Stimulated activated CD8-positive, alpha-beta memory T cell treated with anti-CD3 and anti-CD28 coated beads, Interleukin-12 subunit alpha, Interleukin-12 subunit beta, amount 100 ng/mL, for 4 hours (primary cell): ENCODE measurements at places on chromosomes 11 and 22.

DNA sequence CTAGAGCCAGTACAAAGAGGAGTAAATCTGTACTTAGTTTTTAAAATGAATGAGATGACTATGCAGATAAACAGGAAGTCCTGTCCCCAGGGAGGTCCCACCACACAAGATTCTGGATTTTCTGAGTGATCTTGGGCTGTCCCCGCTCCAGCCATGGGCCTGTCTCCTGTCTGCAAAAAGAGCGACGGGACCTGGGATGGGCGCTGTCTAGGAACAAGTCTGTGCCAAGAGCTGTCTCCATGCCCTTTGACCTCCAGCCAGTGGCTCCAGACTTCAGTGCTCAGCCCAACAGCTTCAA is 6.0 kb downstream of the CSNK1E start:
- no peak for DNase-seq

DNA sequence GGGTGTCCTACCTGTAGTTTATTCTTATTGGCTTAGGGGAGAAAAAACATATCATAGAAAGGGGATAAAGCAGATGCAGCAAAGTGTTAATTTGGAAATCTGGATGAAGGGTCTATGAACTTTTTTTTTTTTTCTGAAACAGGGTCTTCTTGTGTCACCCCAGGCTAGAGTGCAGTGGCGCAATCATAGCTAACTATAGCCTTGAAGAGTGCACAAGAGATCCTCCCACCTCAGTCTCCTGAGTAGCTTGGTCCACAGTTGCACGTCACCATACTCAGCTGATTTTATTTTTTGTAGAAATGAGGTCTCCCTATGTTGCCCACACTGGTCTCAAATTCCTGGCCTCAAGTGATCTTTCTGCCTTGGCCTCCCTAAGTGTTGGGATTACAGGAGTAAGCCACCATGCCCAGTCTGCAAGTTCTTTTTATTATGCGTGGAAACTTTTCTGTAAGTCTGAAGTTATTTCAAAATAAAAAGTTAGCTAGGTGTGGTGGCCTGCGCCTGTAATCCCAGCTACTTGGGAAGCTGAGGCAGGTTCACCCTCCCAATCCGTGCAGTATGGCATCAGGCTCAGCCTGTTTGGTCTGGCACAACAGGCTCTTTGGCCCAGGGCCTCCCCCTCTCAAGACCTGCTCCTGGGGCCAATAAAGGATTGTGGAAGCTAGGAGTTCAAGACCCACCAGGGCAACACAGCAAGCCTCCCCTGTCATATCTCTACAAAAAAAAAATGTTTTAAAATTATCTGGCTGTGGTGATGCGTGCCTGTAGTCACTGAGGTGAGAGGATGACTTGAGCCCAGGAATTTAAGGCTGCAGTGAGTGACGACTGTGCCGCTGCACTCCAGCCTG is 111.9 kb downstream of the MED15 start:
- DNase-seq, result no peak

DNA sequence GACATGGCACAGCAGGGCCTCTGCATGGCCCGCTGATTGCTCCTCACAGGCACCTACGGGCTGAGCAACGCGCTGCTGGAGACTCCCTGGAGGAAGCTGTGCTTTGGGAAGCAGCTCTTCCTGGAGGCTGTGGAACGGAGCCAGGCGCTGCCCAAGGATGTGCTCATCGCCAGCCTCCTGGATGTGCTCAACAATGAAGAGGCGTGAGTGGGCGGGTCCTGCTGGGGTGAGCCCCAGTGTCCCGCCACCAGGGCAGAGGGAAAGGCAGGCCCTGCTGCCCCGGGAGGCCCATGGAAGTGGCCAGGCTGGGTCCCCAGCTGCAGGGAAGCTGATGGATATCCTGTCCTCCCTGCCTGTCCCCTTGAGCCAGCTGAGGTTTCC is 18.6 kb upstream of the DGCR8 start:
- no peak for DNase-seq

DNA sequence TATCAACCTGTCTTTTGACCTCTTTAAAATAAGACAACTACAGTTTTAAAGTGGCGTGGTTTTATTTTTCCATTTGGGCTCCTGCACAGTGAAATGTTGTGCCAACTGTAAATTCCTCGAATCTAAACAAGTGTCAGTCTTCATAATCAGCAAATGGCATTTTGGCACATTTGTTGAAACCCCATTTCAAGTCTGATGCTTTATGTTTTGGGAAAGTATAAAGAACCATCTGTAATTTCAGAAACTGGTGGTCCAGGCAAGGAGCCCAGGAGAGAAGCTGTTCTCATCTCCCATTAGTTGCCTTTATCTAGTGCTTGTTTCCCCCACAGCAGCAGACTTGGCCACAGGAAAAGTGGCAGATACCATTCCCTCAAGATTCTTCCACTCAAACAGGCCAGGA is 32.7 kb downstream of the VWA5A start:
- DNase-seq, result no peak

- DNase-seq, result no peak
Measured at GRCh38 chr11:5007561-5007960, 12.9 kb downstream of the OR51L1 start.

- no peak for DNase-seq
Measured at GRCh38 chr22:20181194-20181883, 30.5 kb upstream of the CCDC188 start.

- DNase-seq, result no peak
Measured at GRCh38 chr11:115493905-115494304, 10.3 kb downstream of the CADM1 start.

DNA sequence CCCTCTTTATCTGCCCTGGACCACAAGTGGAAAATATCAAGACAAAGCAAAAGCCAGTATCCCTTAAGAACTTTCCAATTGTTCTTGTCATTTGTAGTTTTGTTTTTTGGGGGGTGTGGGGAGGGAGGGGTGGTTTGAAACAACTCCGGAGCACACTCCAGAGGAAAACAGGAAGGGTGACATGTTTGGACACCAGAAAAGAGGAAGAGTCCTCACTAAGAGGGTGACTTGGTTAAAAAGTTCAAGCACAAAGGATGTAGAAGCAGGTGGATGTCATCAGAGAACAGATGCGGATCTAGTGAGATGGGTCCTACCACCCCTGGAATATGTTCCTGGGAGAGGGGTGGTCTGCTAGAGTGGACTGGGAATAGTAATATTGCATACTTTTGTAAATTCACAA is 25.8 kb downstream of the ADAMTS8 start:
- no peak for DNase-seq

GRCh38 chr11:31957674-31958073 is 133.2 kb upstream of the RCN1 start:
- DNase-seq, result no peak
